ENCODE measurements at places on chromosomes 6 and 20. TPM values are rescaled to one million over a fixed set of nuclear protein-coding genes. Genes with fewer than 3 reads are reported as not detected.

- no peak overlapping the region for H3K4me3 ChIP-seq
- no peaks in the 10 kb centered on the region for H3K36me3 ChIP-seq
- no peak for DNase-seq
- no peak overlapping the region for H3K27ac ChIP-seq
- no peaks in the 10 kb centered on the region for H3K27me3 ChIP-seq
These were observed 576.4 kb downstream of the LMBRD1 start for GRCh38 chr6:69220375-69220774.

DNA sequence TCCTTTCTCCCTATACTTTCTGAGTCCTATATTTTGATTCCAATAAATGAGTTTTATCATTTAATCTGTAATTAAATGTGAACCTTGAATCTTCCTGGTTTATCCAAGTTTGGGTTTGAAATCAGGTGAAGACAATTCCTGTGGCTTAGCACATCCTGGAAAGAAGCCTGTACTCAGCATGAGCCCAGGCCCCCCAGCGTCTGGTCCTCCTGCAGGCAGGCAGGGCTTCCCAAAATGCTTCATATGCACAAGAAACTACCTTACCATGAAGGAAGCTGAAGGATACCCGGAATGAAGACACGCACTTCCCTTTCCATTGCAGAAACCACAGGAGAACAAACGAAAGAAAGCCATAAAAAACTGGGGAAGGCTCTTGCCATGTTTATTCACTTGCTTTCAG is 157.4 kb upstream of the PDE10A start:
- H3K27me3 ChIP-seq, result peaks cover 4% of the 10 kb centered on the region
- no peaks in the 10 kb centered on the region for H3K4me1 ChIP-seq
- DNase-seq, result no peak
- no peak overlapping the region for H3K27ac ChIP-seq

GRCh38 chr20:53032046-53032445 is 59.9 kb downstream of the TSHZ2 start:
- no peaks in the 10 kb centered on the region for H3K36me3 ChIP-seq
- H3K4me3 ChIP-seq, result no peak overlapping the region
- no peaks in the 10 kb centered on the region for H3K4me1 ChIP-seq
- no peak for DNase-seq
- H3K27me3 ChIP-seq, result no peaks in the 10 kb centered on the region

GRCh38 chr20:19628570-19629134 is 129.4 kb upstream of the RIN2 start:
- no peak overlapping the region for H3K4me3 ChIP-seq
- no peaks in the 10 kb centered on the region for H3K27me3 ChIP-seq
- DNase-seq, result no peak
- no peak overlapping the region for H3K27ac ChIP-seq
- no peaks in the 10 kb centered on the region for H3K36me3 ChIP-seq
- no peaks in the 10 kb centered on the region for H3K4me1 ChIP-seq

DNA sequence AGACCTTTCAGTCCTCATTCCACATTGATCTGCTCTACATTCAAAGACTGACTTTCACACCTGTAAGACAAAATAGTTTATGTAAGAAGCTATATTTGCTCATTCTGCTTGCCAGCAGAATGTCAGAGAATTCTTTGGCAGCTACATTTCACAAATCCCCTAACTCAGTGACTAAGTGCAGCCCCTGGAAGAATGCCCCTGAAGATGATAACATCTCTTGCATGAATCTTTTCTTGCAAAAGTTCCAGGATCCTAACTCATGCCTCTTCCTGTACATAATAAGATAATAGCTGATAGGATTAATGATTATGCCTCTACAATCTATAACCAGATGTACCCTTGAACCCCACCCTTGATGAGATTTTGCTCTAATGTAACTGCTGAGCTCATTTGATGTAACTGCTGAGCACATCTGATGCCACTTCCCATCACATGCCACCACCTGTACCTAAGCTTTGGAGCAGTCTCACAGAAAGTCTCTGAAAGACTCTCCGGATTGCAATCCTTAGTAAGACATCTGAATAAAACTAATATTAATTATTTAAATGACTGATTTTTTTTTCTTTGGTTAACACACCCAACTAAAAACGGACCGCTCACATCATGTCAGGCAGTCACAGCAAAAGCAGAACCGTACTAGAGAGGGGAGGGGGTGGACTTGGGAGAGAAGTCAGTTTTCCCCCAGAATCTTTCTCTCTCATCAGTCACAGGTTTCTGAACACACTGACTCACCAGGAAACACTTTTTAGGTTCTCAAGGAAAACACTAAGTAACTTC is 684 bp upstream of the DNAH8 start:
- no peaks in the 10 kb centered on the region for H3K36me3 ChIP-seq
- H3K27ac ChIP-seq, result no peak overlapping the region
- no peak for DNase-seq
- H3K4me3 ChIP-seq, result peak overlapping the region; percentile 39
- peaks cover 25% of the 10 kb centered on the region for H3K27me3 ChIP-seq

GRCh38 chr6:132910759-132911158 is 96.4 kb downstream of the RPS12 start:
- H3K27ac ChIP-seq, result no peak overlapping the region
- no peaks in the 10 kb centered on the region for H3K4me1 ChIP-seq
- DNase-seq, result no peak
- no peaks in the 10 kb centered on the region for H3K27me3 ChIP-seq
- no peak overlapping the region for H3K4me3 ChIP-seq

DNA sequence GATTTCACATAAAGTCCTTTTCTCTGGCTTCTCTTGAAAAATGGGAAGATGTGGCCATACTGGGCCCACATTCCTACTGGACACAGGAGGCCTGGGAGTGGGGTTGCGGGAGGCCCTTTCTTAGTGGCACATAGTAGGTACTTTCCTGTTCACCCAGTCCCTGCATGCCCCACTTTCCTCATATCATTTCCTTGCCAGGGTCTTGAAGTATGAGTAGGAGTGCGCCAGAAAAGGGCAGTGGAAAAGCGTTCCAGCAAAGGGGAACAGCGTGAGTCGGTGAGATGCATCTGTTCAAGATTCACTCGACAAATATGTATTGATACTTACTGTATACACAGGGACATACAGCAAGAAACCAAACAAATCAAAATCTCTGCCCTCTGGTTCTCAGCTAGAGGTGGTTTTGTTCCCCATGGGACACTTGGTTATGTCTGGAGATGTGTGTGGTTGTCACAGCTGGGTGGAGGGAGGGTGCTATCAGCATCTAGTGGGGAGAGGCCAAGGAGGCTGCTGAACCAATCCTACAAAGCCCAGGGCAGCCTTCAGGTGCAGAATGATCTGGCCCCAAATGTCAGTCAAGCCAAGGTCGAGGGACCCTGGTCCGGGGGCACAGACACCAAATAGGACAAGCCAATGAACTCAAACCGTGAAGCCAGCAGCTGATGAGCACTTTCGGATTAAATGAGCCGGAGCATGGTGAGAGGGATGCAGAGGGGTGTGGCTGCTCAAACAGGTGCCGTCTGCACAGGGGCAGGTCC is 151.4 kb downstream of the CEBPB start:
- no peaks in the 10 kb centered on the region for H3K27me3 ChIP-seq
- H3K36me3 ChIP-seq, result no peaks in the 10 kb centered on the region
- peaks cover 17% of the 10 kb centered on the region for H3K4me1 ChIP-seq
- no peak overlapping the region for H3K4me3 ChIP-seq

- no peak for DNase-seq
- H3K27ac ChIP-seq, result peak overlapping the region; percentile 87
- H3K27me3 ChIP-seq, result no peaks in the 10 kb centered on the region
- H3K36me3 ChIP-seq, result no peaks in the 10 kb centered on the region
- peak overlapping the region; percentile 76 for H3K4me3 ChIP-seq
- H3K4me1 ChIP-seq, result peaks cover 20% of the 10 kb centered on the region
These were observed 570 bp upstream of the ANKS1A start for GRCh38 chr6:34888514-34888856.

DNA sequence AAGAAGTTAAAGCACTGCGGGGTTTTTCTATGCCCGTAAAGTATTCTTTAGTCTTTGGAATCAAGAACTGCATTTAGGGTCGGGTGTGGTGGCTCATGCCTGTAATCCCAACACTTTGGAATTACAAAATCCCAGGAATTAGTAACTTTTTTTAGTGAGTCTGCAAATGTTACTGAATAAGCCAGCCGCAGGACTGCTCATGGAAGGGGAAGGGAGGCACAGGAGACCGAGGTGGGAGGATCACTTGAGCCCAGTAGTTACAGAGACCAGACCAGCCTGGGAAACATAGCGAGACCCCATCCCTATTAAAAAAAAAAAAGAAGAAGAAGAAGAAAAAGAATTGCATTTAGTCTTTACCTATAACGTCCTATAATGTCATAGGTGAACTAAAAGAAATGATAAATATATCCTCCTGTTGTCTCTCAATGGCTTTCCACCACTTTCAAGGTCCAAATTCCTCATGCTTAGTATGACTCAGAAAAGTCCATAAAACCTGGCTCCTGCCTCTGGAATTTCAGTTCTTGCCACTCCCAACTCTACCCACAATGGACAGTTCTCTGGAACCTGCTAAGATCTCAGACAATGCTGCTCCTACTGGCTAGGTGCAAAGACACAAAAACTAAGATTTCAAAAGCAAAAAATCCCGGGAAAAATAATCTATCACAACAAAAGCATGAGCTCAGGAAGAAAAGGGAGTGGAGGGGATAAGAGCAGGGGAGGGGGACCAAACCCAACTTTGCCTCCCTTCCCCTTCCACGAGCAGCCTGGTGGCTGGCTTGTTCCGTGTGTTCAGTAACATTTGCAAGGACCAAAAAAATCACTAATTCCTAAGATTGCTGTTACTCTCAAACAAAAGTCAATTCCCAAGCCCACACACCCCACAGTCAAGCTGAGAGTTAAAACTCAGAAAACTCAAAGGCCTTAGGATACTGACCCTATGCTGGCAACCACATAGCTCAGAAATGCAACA is 39.0 kb downstream of the B4GALT5 start:
- peaks cover 83% of the 10 kb centered on the region for H3K4me1 ChIP-seq
- DNase-seq, result no peak
- no peaks in the 10 kb centered on the region for H3K36me3 ChIP-seq
- no peak overlapping the region for H3K4me3 ChIP-seq
- no peak overlapping the region for H3K27ac ChIP-seq

DNA sequence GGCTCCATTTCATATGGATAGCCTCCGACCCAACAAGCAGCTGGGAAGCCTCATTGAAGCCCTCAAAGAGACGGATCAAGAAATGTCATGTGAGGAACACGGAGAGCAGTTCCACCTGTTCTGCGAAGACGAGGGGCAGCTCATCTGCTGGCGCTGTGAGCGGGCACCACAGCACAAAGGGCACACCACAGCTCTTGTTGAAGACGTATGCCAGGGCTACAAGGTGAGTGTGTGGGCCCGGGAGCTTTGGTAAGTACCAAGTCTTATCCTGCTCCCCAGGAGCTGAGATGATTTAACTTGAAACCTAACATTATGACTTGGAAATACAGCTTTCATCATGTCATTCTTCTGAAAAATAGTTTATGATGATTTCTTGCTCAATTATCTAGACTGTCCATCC is 4.1 kb downstream of the TRIM38 start:
- DNase-seq, result no peak
- H3K36me3 ChIP-seq, result peaks cover 22% of the 10 kb centered on the region
- H3K27me3 ChIP-seq, result no peaks in the 10 kb centered on the region
- H3K4me3 ChIP-seq, result no peak overlapping the region

GRCh38 chr6:42345696-42346416 is 105.9 kb downstream of the TRERF1 start:
- no peak for DNase-seq
- H3K27ac ChIP-seq, result no peak overlapping the region
- H3K27me3 ChIP-seq, result no peaks in the 10 kb centered on the region
- no peak overlapping the region for H3K4me3 ChIP-seq
- no peaks in the 10 kb centered on the region for H3K36me3 ChIP-seq
- no peaks in the 10 kb centered on the region for H3K4me1 ChIP-seq

DNA sequence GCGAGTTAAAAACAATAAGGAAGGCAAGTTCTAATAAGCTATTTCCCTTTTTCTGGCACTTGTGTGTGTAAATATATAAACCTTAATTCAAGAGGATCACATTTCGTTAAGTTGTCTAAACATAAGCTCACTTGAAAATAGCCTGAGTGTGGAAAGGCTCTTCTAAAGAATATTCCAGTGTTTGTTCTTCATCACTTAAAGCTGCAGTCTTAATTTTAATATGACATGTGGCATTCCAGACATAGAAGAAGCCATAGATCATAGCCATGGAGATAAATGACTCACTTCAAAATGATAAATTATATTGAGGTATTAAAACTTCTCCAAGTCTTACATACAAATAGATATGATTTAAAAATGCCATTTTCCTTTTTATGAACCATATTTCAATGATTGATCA is 42.1 kb downstream of the IYD start:
- no peak overlapping the region for H3K4me3 ChIP-seq
- no peaks in the 10 kb centered on the region for H3K36me3 ChIP-seq
- peaks cover 22% of the 10 kb centered on the region for H3K4me1 ChIP-seq
- DNase-seq, result no peak
- no peaks in the 10 kb centered on the region for H3K27me3 ChIP-seq

- H3K4me3 ChIP-seq, result no peak overlapping the region
- peaks cover 8% of the 10 kb centered on the region for H3K4me1 ChIP-seq
- peak overlapping the region; percentile 81 for H3K27ac ChIP-seq
- no peaks in the 10 kb centered on the region for H3K27me3 ChIP-seq
- no peaks in the 10 kb centered on the region for H3K36me3 ChIP-seq
These were observed 24.0 kb upstream of the GTSF1L start for GRCh38 chr20:43750774-43751166.

DNA sequence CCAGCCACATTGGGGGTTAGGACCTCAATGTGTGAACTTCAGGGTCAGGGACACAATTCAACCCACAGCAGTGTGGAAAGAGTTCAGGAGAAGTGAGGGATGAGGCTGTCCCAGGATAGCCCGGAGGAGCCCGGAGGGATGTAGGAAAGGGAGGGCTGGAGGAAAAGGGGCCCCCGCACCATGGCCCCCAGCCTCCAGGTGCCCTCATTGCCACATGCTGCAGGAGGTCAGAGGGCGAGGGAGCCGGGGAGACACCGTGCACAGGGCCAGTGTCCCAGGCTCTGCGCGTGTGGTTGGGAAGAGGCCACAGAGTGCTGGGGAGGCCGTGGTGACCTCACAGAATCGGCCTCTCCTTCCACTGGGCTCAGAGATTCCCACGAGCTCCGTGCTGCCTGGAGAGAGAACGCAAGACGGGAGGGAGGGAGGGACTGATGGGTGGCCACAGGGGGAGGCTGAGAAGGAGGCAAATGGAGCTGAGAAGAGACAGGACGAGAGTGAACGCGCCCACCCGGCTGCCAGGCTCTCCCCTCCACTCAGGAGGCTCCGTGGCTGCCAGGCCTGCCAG is 215.1 kb downstream of the DLL1 start:
- H3K4me3 ChIP-seq, result no peak overlapping the region
- H3K27ac ChIP-seq, result no peak overlapping the region
- no peaks in the 10 kb centered on the region for H3K36me3 ChIP-seq

- H3K27ac ChIP-seq, result no peak within 1 kb of the TSS
- peaks cover 4% of the 10 kb centered on the region for H3K4me1 ChIP-seq
- H3K27me3 ChIP-seq, result no peaks in the 10 kb centered on the region
- H3K36me3 ChIP-seq, result no peaks in the 10 kb centered on the region
- H3K4me3 ChIP-seq, result no peak within 1 kb of the TSS
These were observed at the start of gene ADGRF4 for GRCh38 chr6:47698342-47698787. Gene ADGRF4 (plus strand): TSS chr6:47698580. CDS start chr6:47707246, 8,666 bp downstream.

GRCh38 chr20:19786311-19786710 is 28.3 kb downstream of the RIN2 start:
- no peak overlapping the region for H3K27ac ChIP-seq
- no peaks in the 10 kb centered on the region for H3K36me3 ChIP-seq
- no peaks in the 10 kb centered on the region for H3K4me1 ChIP-seq

The NEU1 gene
- 33.7 TPM for total RNA-seq

The GGTLC1 gene
- not detected for total RNA-seq

The PRDM13 gene
- total RNA-seq, result not detected

The WASF1 gene
- total RNA-seq, result 13.3 TPM

The CLDN20 gene
- total RNA-seq, result not detected

The HSP90AB1 gene
- 533 TPM for total RNA-seq

The CYP39A1 gene
- total RNA-seq, result 1.8 TPM

The GSTA1 gene
- total RNA-seq, result not detected

The RBPJL gene
- not detected for total RNA-seq

The CHRNA4 gene
- 1.1 TPM for total RNA-seq

All from sigmoid colon (tissue), 7 donors.